Hypothalamus (tissue), 51 donors: ENCODE measurements at places on chromosomes 1 and 21.

GRCh38 chr1:155970531-155971167, 7.7 kb downstream of the ARHGEF2 start:
- DNase-seq = peak; percentile 73

DNA sequence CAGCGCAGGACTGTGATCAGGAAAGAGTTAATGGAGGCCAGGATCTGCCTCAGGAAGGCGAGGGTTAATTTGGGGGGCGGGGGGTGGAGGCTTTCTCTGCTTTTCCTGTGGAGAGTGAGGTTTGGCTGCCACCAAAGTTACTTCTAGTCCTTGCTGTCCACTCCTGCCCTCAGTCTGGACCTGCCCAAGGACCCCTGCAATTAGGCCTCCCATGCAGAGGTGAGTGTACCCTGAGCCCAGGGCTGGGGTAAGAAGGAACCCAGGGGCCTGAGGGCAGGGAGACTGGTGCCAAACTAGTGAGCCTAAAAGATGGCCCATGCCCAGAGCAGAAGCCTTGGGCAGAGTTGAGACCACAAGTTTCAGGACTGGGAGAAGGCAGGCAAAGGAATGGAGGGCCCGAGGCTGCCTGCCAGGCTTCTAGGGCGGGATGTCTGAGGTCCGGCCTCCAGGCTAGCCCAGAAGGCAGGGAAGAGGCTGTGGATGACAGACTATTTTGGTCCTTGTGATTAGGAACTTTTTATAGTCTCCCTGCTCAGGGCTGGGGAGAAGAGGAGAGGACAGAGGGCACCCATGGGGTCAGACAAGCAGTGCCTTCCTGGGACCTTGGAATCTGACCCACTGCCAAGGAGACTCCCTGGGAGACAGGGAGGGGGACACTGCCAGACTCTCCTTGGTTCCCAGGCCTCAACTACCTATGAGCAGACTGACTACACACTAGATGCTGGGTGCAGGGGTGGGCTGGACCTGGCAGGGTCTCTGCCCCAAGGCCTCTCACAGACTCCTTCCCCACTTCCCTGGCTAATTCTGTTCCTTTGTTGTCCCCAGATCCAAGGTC, at the start of gene FAM110D:
Gene FAM110D (plus strand): TSS at position 172 of the 835 bp plus-strand sequence. CDS start 2,213 bp downstream, outside the sequence.
- DNase-seq = no peak

DNA sequence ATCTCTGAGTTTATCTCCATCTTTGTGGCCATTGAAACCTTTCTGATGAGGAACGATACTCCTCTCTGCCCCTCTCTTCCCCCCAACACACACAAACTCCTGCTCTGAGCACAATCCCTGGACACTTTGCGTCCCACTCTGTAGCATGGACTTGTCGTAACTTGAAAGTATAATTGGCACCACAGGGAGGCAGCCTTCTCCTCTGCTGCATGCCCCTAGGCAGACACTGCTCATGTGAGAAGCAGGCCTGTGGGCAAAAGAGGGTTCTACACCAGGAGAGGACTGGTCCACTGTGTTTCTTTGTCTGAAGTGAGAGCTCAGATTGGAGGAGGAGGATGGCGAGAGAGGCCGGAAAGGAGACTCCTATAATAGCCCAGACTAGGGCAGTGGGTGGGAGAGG, 3.8 kb upstream of the PARS2 start:
- no peak for DNase-seq

GRCh38 chr1:17723684-17724083, 31.4 kb upstream of the ACTL8 start:
- DNase-seq = no peak

GRCh38 chr1:54591127-54591756, 32.1 kb downstream of the FAM151A start:
- no peak for DNase-seq

DNA sequence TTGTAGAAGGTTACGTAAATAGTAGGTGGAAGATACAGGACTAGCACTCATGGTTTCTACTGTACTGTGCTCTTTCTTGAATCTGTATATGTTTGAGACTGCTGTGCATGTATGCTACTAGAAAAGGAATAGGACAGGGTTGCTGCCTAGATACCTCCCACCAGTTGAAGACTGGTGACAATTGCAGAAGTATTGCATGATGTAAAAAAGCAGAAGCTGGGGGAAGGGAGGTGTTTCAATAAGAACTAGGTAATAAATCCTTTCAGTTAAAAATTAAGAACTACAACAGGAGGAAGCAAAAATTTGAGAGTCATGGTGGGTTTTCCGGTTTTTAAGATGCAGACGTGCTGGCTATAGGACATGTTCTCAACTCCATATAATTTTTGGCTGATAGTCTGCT, 88.1 kb downstream of the CCDC30 start:
- DNase-seq = no peak

GRCh38 chr1:21154717-21155116, 22.0 kb downstream of the EIF4G3 start:
- no peak for DNase-seq

DNA sequence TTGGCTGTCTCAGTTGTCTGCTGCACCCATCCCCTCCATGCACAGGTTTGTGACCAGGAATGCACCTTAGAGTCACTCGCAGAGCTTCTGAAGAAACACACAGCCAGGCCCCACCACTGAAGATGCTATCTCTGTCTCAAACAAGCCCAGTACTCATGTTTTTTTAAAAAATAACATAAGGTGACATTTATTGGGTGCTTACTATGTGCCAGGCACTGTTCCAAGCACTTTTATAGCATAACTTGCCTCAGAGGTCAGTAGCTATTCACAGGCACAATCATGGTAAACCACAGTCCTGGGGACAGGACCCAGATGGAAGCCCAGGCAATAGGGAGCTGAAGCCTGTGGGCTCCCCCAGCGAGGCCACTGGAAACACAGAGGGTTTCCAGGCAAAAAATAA, 8.8 kb upstream of the ATP13A2 start:
- no peak for DNase-seq

- no peak for DNase-seq
These were observed 9.7 kb downstream of the S100A6 start for GRCh38 chr1:153526132-153526543.

DNA sequence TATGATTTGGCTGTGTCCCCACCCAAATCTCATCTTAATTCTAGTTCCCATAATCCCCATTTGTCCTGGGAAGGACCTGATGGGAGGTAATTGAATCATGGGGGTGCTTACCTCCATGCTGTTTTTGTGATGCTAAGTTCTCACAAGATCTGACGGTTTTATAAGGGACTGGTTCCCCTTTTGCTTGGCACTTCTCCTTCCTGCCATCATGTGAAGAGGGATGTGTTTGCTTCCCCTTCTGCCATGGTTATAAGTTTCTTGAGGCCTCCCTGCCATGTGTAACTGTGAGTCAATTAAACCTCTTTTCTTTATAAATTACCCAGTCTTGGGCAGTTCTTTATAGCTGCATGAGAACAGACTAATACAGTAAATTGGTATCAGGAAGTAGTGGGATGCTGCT, 114.1 kb downstream of the ZNF648 start:
- DNase-seq = no peak

DNA sequence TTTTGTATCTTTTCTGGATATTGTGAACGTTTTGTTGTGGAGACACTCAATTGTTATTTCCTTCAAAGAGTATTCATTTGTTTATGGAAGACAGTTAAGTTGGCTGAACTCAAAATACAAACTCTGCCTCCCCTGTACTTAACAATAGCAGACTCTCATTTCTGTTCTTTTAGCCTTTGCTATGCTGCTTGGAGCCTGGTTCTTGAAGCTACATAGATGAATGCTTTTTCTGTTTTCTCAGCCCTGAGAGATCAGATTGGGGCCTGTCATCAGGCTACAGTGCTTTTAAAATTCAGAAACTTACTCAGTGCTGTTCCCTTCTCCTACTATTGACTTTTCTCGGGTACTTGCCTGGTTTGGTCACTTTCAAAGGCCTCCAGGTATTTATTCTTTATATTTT, 215.7 kb upstream of the LYPLAL1 start:
- no peak for DNase-seq

GRCh38 chr1:107706182-107706581, 258.8 kb downstream of the VAV3 start:
- DNase-seq = no peak

DNA sequence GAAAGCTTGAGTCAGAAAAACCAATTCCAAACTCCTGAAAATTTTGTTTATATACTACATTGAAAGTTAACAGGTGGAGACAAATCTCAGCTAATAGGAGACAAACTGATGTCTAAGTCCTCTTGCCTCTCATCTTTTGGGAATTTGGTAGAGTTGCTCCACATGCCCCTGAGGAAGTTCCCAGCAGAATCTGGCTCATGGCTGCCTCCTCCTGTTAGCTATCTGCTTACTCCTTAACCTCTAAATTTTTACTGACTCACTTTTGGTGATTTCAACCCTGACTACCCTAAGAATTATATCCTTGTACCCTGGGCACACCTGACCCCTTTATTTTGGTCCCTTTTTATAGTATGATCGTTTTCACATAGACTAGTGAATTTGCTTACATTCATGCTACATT, 633.7 kb upstream of the USP24 start:
- no peak for DNase-seq

DNA sequence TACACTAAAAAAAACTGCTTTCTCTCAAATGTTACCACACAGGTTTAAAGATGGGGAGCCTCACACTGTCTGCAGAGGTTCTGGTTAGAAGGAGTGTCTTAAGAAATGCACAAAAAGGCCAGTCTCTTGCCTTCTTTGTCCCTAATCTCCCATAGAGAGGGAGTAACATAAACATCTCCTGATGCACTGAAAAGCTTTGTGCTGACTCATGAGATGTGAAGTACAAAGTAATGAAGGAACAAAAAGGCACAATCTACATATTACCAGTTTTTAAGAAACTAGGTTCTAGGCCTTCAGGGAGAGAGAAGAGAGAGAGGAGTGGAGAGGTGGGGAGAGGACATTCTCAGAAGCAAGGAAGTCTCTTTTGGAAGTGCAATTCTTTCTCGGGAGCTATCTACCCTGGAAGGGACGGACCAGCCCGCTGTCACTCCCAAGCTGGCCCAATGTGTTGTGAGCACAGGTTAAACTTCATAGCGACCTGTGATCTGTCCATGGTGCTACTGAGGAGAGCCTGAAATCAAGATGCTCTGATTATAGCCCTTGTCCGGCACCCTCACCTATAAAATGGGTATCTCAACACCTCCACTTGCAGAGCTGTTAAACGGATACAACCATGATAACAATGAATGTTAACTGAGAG, 458.1 kb downstream of the DISC1 start:
- no peak for DNase-seq

GRCh38 chr1:214727274-214727673, 124.3 kb downstream of the CENPF start:
- no peak for DNase-seq

- no peak for DNase-seq
These were observed 16.5 kb upstream of the FYB2 start for GRCh38 chr1:56835657-56836056.

DNA sequence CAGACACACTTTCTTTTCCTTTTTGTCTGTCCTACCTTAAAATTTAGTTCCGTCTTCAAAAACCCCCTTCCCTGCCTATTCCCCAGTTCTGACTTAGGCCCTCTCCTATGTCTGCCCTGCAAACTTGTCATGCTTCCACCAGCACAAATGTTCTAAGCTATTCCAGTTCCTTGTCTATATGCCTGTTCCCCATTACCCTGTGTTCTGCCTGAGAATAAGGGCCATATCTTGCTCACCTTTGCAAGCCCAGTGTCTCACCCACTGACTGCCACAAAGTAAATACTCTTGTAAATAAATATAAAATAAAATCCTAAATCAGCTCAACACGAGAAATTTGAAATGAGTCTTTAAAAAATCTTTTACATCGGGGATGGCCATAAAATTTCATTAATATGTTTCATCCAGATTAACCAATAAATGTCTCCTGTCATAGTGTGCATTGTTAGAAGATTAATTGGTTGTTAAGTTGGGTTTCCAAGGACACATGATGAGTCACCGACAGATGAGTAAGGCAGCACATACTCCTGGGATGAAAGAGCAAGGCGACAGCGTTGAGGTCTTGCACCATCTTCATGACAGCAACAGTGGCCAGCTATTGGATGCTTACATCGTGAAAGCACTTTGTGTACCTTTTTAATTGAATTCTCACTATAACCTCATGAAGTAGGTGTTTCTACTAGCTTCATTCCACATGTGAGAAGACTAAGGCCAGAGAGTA, 92.6 kb upstream of the NGF start:
- no peak for DNase-seq

DNA sequence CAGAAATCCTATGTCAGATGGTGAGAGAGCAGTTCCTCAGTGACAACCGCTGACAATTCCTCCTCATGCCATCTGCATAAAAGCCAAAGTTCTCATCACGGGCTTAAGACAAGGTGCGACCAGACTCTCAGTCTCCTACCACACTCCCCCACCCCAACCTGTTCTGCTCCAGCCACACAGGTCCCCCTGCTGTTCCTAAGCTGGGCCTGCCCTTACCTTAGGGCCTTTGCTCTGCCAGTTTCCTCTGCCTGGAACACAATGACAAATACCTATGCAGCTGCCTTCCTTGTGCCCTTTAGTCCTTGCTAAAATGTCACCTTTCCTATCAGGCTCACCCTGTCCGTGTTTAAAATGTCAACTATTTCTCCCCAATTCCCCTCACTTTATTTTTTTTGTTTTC, 382.2 kb downstream of the NTNG1 start:
- DNase-seq = no peak

- no peak for DNase-seq
These were observed 42.4 kb downstream of the FNBP1L start for GRCh38 chr1:93490357-93490756.

DNA sequence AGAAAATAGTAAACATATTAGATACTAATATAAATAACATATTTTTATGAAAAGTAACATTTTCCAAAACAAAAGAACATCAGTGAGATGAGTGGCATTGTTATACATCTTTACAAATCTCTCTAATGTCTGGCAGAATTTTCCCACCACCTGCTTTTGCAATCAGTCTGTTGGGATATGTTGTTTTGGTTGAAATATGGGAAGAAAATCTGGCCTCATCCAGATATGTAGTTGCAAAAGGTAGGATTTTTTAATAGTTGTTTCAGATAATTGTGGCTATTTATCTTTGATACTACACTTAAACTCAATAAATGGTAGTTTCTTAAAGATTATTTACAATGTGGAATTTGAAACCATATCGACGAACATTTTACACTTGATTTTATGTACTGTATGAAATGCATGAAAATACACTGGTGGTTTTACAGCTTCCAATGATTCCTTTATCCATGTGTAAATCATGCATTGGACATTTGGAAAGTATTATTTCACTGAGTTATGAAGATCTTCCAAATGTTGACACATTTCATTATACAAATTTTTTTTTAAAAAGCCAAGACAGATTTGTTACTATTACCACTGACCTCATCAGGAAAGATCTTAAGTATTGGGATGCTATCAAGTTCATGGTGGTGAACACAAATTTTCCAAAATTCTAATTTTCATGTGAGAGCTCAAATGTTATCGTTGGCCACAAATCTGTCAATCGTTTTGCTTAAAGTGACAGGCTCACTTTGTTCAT, 74.1 kb upstream of the CD34 start:
- DNase-seq = no peak
